ENCODE measurements at places on chromosomes 11 and 22.
A peak's percentile ranks its signal among the peaks of the same experiment; 100 is the strongest.

DNA sequence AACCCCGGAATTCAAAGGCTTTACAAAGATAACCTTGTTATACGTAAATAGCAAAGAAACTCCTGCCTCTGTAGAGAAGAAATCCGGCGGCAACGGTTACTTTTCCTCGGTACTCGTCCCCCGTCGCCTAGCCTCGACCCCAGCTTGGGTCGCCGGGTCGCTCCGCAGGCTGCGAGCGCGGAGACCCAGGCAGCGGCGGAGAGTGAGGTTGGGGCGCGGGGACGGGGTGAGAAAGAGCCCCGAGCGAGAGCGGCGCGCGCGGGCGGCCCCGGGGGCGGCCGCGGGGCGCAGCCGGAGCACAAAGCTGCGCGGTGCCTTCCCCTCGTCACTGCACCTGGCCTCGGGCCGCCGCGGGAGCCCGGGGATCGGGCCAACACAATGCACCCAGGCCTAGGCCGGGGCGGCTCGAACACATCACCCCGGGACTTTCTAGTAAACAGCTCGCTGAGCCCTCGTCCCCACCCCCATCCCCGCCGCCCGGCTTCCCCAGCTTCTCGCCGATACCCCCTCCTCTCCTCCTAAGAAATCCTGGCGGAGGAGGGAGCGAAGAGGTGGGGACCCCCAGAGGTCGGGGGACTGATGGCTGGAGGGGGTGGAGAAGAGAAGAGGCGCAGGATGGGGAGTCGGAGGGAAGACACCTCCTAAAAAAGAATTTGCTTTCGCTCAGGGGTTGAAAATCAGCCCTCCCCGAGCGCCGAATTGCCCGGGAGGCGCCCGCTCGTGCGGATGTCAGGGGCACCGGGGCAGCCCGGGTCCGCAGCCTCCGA, 845 bp downstream of the MPPED2 start:
- DNase-seq = no peak

DNA sequence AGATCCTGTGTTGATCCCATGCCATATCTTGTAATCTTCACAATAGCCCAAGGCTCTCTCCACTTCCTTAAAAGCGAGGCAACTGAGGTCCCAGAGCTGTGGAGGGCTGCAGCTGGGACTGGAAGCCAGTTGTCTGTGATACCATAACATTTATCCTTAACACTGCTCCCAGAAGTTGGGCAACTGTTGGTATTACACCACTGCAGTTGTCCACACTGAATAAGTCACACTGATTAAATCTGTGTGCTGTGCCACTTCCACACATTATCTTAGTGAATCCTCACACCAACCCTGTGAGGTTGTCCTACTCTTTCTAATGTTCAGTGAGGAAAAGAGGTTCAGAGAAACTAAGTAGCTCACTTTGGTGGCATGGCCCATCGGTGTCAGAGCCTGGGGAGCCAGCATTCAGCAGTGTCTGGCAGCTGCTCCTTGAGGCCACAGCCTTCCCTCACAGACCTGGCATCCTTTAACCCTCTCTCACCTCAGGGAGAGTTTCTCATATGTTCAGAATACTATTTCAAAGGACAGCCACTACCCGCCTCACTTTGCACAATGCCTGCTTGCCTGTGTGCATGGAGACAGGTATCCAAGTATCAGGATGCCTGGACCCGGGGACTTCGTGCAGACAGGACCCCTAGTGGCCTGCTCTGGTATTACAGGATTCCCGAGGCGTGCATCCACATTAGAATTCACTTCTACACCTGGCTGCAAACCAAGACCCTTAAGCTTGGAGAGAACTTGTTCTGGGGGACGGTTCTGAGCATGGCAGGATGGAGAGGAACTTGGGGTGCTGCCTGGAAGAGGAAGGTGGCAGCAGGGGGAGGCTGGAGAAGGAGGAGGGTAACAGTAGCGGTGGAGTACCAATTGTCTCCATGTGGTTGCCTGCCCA, 221.9 kb upstream of the TBCEL start:
- peak; percentile 18 for DNase-seq

DNA sequence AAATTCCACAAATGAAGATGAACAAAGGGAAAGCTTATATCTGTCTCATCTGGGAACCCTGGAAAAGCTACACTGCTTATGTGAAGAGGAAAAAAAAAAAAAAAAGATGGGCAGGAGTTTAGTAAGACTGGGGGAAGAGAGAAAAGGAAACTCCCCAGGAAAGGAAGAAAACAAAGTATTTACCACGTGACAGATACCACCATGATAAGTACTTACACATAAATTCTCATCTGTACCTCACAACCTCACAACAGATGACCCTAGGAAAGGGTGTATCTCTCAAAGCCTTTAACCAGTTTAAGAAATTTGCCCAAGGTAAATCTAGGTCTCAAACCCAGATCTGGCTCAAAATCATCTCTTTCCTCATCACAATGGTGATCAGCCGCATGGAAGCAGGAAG, 77.1 kb downstream of the GAB2 start:
- no peak for DNase-seq

DNA sequence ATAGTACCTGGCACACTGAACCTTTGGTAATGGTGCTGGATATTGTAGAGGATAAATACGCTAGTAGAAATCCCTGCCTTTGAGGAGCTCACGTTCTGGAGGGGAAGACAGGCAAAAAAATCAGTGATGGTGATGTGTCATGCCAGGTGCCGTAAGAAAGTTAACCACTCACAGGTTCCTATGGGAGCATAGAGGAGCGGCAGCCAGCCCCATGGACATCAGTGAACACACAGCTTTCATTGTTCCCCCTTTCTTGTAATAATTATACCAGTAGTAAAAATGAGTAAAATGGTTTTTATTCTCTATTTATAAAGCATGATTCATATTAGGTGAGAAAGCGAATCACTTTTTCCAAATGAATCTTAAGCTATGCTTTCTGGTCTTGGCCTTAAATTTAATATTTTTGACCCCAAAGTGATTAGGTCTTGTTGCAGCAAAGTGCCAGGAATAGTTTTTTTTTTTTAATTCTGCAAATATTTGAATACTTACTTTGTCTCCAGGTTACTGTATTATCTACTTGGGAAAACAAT, 57.9 kb downstream of the UVRAG start:
- DNase-seq = no peak

DNA sequence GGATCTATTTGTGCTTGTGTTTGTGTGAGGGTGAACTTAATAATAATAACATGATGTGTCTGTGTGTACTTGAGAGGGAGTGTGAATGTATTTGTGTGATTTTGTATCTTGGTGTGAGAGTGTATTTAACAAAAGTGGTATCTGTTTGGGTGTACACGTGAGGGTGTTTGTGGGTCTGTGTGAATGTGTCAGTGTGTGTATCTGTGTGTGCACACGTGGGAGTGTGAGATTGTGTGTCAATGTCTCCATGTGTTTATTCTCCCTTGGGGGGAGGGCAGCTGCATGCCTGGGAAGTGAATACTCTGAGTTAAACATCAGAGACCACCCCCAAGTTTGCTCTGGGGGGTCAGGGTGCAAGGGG, 15.0 kb upstream of the RPS19BP1 start:
- no peak for DNase-seq

GRCh38 chr11:79437278-79437980, 3.4 kb downstream of the TENM4 start:
- DNase-seq = peak; percentile 31

DNA sequence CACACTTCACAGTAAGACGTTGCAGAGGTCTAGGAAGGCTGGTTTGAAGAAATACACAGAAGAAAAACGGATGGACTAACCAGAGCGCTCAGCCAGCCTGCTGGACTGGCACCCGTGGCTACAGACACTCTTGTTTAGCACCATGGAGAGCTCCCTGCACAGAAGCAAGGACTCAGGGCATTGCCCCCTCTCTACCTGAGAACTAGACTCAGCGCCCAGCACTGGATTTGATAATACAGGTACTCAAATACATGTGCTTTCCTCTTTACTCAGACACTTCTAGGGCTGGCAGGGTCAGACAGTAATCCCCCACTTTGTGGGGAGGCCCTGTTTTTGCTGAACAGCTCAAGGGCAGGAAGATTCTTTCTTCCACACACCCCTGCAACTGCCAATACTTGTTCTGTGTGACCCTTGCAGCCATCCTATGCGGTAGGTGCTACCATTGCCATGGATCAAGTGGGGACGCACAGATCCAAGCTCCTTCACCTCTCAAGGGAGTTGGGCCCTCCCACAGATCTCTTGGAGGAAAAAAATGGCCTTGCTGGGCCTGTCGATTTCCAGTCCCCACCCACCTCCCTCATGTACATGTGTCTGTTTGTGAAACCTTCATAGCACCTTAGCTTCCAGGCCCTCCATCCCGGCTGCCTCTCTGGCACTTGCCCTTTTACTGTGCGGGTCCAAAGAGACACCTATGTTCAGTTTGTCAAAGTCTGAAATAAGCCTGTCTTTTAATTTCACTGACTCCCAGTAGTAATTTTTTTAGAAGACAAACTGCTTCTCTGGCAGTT, 5.1 kb upstream of the P2RX6 start:
- no peak for DNase-seq

- DNase-seq = no peak
These were observed 67.3 kb upstream of the CREB3L1 start for GRCh38 chr11:46210133-46210636.

- peak; percentile 83 for DNase-seq
These were observed 112.8 kb downstream of the WNT7B start for GRCh38 chr22:45863981-45864751.

- DNase-seq = no peak
These were observed 9.7 kb upstream of the TCF20 start for GRCh38 chr22:42280140-42280539.

DNA sequence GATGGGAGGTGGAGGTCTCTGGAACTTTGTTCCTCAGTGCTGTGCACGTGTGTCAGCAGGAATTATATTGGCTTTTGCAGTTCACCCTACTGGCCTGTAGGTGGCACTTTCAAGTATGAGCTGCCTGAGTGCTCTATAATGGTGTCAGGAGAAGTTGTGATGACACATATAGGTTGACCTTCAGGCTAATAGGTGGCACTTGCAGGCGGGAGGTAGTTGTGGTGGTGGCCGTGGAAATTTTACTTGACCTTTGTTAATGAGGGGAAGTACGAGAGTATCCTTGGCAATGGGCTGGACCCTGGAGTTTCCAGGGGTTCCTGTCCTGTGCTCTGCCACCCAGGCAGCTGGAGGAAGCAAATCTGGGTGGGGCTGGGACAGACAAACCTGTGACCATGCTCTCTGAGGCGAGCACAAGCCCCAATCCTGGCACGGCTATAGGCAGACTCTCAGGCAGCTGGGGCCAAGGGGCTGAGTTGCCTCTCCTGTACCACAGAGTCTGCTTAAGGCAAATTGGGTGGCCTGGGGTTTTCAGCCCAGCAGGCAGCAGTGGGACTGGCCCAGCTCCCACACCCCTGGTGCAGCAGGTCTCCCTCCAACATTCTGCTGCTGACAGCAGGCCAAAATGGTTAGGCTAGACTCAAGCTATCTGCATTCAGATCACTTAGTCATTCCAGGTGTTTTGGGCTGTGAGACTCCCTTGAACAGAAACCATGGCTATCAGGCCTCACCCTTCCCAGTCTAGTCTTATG, 147.5 kb upstream of the CTSC start:
- DNase-seq = no peak

GRCh38 chr11:118939404-118939915, 13.7 kb upstream of the BCL9L start:
- DNase-seq = peak; percentile 55

DNA sequence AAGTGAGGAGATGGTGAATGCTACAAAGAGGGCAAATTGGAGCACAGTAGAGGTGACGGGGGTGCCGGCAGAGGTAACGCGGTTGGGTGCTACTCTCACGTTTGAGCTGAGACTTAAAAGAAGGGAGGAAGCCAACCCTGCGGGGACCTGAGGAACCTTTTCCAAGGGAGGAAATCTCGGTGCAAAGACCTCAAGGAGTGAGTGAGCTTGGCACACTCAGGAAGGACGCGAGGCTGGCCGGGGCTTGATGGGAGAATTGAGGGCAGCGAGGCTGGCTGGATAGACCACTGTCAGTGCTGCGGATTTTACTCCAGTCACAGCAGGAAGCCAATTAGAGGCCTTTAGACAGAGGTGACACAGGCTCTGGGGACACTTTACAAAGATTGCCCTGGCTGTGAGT, 25.0 kb downstream of the TSKU start:
- no peak for DNase-seq

DNA sequence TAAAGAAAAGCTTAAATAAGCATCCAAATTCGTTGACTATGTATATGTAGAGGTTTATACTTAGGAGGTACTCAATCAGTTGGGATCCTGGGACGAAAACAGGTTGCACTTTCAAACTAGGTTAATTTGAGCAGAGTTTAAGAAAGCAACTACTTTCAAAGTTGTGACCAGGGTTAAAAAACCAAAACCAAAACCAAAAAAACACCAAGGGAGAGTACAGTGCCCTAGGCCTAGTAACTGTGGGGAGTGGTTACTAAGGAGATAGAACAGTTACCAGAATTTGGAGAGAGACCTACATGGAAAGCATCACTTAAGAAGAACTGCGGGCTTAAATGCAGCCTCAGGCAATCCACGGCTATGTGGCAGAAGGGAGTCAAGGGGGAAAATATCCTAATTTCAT, 148.3 kb downstream of the JRKL start:
- DNase-seq = no peak

GRCh38 chr11:120210626-120211521, at the start of gene OAF:
OAF (plus strand) TSS chr11:120211032; CDS start chr11:120211280, 248 bp downstream.
- no peak for DNase-seq

DNA sequence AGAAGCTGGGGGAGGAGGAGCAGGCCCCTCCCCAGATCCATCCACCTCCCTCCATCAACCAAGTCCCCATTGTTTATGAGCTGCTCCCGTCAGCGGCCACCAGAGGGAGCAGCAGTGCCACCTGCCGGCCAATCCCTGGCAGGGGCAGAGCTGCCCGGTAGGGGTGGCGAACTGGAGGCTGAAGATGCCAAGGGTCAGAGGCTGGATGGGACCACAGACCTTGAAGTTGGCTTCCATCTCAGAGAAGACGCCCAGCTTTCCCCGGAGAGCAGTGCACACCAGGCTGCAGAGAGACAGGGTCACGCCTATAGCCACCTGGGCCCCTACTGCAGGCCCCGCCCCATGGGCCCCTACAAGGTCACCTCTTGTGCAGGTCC, 3.6 kb downstream of the FIBP start:
- peak; percentile 69 for DNase-seq

GRCh38 chr11:113470233-113470632, 5.0 kb downstream of the DRD2 start:
- peak; percentile 65 for DNase-seq

Measured in NCI-H524 (cell line).